ENCODE measurements at places on chromosomes 6 and 20.

DNA sequence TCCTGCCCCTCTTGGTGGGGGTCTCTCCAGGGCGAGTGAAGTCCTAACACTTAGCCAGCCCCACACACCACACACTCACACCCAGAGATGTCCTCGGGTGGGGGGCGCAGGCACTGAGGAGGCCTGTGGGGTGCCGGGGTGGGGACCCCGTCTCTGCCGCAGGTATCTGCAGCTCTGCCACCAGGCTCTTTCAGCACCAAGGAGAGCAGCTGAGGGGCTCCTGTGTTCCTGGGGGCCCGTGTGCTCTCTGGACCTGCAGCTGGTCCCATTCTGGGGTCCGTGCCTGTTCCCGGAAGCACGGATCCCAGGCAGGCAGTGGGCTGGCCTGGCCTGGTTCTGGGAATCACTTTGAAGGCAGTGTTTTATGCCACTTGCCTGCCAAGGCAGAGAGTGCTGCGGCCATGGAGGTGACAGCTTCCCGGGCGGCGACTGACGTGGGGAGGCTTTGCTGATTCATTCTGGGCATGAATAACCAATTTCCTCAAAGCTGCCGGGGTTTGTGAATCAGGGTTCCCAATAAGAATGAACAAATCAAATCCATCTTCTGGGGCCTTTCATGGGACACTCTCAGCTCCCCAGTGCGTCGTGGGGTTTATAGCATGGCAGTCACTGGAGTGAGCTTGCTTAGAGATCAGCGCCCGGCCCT lies 54.4 kb upstream of the SLCO4A1 start:
- 0 out of 2 replicates have a peak, but pooled peaks cover 2% of the 10 kb centered on the region for H3K4me1 ChIP-seq
- H3K36me3 ChIP-seq = no peaks in the 10 kb centered on the region
- no peak overlapping the region for H3K27ac ChIP-seq

GRCh38 chr6:49668083-49668511 lies 31.5 kb upstream of the RHAG start:
- no peak overlapping the region for H3K27ac ChIP-seq
- peaks cover 4% of the 10 kb centered on the region for H3K36me3 ChIP-seq
- H3K4me1 ChIP-seq = peaks cover 8% of the 10 kb centered on the region
- H3K27me3 ChIP-seq = no peaks in the 10 kb centered on the region
- no peak for DNase-seq
- no peak overlapping the region for H3K4me3 ChIP-seq

DNA sequence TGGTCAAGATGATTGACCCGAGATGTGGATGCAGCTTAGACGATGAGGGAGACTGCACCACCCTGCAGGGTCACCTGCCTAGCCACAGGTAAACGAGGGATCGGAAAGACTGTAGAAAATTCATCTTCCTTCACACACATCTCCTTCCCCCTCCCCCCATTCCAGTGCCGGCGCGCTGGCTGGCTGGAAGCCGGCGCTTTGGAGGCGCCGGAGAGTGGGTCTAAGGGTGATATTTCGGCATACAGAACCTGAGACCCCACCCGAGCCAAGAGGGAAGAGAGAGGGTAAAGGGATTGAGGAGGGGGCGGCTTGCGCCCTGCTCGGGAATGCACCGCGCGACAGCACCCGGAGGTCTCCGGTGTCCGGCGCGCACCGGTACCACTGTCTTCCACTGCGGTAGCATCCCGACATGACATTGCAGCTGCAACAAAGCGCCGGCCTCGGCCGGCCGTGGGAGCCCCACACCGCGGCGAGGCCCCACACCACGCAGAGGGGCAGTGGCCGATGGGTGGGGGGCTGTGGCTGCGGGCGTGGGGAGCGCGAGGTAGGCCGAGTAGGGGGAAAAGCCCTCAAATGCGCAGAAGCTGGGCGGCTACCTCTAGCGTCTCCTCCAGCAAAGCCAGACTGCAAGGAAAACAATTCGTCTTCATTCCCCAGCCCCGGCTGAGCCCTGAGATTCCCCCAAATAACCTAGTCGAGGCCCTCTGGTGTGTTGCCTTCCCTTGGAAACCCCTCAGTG lies 984 bp downstream of the TNFRSF21 start:
- H3K27ac ChIP-seq = no peak overlapping the region
- H3K27me3 ChIP-seq = no peaks in the 10 kb centered on the region
- peaks cover 46% of the 10 kb centered on the region for H3K4me1 ChIP-seq
- H3K4me3 ChIP-seq = peak overlapping the region; percentile 81

DNA sequence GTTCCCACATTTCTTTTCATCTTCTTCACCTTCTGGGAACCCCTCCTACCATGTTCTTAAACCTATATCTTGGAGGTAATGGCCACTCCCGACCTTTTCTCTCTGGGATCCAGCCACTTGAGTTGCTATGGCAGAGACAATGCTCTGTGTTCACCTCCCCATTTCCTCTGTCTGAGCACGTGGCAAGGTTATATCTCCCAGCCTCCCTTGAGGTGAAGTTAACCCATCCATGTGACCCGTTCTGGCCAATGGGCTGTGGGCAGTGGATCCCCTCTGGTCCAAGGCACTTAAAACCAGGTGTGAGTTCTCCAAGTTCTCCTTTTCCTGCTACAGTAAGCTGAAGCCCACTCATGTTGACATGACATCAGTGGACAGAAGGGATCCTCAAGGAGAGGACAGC lies 261.4 kb downstream of the LRFN2 start:
- no peak overlapping the region for H3K27ac ChIP-seq
- peaks cover 16% of the 10 kb centered on the region for H3K27me3 ChIP-seq
- H3K36me3 ChIP-seq = no peaks in the 10 kb centered on the region
- no peak for DNase-seq
- peaks cover 71% of the 10 kb centered on the region for H3K4me1 ChIP-seq

DNA sequence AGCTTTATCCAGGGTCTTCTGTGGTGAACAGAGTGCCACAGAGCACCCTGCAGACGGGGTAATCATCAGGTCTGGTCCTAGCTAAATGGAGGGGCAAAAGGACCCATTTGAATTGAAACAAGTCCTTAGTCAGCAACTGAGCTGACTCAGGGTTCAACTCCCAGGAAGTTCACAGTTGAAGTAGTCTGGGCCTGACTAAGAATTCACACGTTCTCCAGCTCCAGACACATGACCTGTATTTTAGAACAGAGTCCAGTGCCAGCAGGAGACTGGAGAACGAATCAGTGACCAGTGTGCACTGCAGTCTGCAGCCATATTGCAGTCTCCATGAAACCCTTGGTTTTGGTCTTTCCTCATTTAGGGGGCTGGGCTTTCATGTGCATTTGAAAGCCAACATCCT lies 85.2 kb downstream of the ELOVL4 start:
- no peaks in the 10 kb centered on the region for H3K27me3 ChIP-seq
- no peaks in the 10 kb centered on the region for H3K4me1 ChIP-seq
- no peak overlapping the region for H3K4me3 ChIP-seq

- H3K36me3 ChIP-seq = no peaks in the 10 kb centered on the region
- H3K27me3 ChIP-seq = peaks cover 21% of the 10 kb centered on the region
- DNase-seq = no peak
- no peak overlapping the region for H3K4me3 ChIP-seq
These were observed 44.9 kb downstream of the SNAP25 start for GRCh38 chr20:10263385-10264165.

Measured in WTC11 (cell line).